Activated CD4-positive, alpha-beta T cell treated with anti-CD3 and anti-CD28 coated beads, Interleukin-10, Interleukin-2, amounts not matched to agents 100 ng/mL and 50 ng/mL, durations not matched to agents 16 hours and 8 hours (primary cell): ENCODE measurements at places on chromosomes 1 and 21.
A peak's percentile ranks its signal among the peaks of the same experiment; 100 is the strongest.

DNA sequence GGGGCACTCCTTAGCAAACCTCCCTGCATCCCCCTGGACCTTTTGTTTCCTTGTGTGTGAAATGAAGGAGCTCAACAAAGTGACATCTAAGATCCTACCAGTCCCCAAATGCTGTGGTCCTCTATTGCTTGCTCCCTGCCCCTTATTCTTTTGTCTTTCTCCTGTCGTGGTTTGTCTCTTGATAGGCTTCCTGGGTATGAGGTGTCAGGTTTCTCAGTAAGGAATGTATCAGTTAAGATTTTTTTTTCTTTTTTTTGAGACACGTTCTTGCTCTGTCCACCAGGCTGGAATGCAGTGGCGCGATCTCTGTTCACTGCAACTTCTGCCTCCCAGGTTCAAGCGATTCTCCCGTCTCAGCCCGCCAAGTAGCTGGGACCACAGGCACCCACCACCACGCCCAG lies 16.8 kb downstream of the CNIH3 start:
- DNase-seq, result no peak

GRCh38 chr1:116531917-116532316 lies 38.9 kb downstream of the CD58 start:
- no peak for DNase-seq

- no peak for DNase-seq
Observed at GRCh38 chr1:7893529-7894180, 40.8 kb upstream of the UTS2 start.

- DNase-seq, result no peak
Observed at GRCh38 chr1:116019653-116020253, 43.4 kb downstream of the SLC22A15 start.

DNA sequence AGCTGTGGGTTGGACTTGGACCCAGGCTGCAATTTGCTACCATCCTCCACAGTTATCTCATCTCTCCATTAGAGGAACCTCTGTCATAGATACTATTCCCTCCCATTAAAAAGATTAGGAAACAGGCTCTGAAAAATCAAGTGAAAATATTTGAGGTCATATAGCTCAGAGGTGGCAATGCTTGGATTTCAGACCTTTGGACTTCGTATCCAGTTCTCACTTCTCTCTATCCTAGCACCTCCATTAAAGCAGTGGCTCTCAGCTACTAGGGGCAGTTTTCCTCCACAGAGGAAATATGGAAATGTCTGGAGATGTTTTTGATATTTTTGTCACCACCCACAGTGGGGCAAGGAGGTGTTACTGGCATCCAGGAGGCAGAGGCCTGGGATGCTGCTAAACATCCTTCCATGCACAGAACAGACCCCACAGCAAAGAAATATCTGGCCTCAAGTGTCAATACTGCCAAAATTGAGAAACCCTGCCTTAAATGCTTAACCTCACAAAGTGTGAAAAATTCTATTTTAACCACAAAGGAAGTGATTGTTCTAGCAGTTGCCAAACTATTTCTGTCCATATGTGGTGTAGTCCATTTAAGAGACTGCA lies 54.1 kb downstream of the C8A start:
- DNase-seq, result no peak

DNA sequence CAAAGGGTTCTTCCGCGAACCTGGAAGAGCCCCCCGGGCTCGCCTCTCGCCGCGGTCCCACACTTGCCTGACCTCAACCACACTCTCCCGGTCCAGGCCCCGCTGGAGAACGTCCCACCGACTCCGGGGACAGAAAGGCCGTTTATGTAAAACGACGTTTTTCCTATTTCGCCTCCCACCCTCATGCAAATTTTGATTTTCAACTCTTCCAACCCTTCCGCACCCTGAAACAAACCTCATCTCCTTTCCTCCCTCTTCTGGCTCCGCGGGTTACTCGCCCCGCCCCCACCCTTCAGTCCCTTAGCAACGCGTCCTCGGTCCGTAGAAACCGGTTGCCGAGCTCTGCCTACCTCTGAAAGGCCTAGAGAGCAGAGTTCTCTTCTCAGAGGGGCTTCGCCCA lies at the start of gene C1orf141:
TSS of gene C1orf141 (minus strand) at position 276 of the 400 bp plus-strand sequence. CDS start 7,730 bp downstream, outside the sequence.
- peak; percentile 31 for DNase-seq

DNA sequence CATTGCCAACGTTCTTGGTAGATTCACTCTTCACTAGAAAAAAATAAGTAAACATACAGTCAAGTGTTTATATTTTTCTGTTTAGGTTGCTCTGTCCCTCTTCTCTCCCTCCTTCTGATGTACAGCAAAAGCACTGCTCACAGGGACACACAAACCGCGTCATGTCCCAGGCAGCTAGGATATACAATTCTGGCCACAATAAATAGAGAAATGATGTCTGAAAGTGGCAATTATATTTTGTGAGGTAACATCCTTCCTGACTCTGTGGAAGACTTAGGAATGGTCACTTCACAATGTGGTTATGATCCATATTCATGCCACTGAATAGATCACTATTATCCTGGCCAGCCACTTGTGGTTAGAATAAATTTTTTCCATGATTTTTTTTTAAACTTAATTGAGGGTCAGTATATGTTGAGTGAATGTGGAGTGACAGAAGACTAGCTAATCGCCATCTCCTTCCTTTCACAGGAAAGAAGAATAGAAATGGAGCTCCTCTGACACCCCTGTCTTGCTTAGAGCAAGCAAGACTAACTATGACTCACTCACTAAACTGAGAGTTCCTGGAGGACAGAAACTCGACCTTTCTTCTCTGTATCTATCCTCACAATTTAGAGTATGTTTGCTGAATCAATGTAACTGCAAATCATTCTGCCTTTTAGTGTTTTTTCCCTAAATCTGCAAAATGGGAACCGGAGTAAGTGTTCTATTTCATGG lies 54.0 kb downstream of the ZNHIT6 start:
- DNase-seq, result peak; percentile 5

GRCh38 chr1:94925561-94926125 lies 1.3 kb downstream of the CNN3 start:
- no peak for DNase-seq

DNA sequence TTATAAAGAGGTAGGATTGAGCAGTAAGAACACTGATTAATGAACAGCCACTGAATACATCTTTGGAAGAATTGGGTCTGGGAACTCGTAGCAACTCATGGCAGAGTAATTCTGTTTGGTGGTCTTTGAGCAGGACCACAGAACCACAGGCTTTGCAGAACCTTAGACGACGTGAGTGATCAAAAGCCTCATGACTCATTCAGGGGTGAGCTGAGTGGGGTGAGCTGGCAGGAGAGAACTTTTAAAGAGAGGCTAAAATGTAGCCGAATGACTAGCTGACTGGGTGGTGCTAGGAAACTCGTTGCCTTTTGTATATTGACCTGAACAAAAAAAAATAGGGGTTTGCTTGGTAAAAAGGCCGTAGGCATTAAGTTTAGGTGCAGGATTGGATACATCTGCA lies 313.8 kb downstream of the TGFB2 start:
- no peak for DNase-seq

- DNase-seq, result no peak
Observed at GRCh38 chr1:43564551-43565348, 34.1 kb downstream of the PTPRF start.

DNA sequence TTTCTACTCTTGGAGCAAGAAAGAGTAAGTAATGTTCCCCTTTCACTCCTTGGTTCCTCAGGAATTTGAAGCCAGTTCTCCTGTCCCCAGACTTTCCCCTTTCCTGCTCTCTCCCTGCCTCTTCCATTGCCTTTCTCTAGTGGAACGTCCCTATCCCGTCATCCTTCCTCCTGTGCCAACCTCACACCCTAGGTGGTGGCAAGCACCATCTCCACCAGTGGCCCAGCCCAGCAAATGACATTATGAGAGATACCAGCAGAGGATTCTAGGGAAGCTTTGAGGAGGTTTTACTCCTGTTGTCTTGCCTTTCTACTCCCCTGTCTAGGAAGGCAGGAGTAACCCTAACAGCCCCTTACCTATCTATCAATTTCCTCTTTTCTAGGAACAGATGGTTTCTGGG lies 8.1 kb upstream of the TACSTD2 start:
- DNase-seq, result no peak
